ENCODE measurements at places on chromosomes 5 and 9.

DNA sequence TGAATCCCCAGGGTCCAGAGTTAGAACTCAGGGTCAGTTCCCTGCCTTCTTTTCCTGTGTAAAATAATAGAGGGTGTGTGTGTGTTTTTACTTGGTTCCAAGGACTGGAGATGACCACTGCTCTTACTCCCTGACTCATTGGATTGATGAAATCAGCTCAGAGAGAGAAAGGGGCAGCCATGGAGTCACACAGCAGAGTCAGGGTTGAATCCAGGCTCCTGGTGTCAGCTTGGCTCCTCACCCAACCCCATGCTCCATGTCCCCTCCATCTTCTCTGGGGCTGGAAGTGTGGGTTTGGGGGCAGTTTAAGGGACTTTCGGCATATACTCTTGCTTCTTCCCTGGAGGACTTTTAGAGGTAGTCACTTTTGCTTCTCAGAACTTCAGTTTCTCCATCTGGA, 21.6 kb downstream of the DAB2IP start:
- DNase-seq: no peak

DNA sequence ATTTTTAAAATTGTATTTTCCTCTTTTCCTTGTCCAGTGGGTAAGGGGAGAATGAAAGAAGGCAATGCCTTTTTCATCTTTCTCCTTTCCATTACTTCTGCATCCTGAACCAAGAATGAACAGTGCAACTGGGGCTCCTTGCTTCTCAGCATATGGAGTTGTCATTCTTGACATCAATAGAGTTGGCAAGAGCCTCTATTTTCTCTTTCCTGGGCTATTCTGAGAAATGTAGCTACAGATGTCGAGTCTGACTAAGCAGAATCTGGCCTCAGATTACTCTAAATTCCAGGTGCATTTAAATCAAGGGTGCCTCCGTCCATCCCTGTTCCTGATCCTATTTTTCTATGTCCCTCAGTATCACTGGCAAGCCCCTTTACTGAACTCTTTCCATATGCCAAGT, 244.8 kb downstream of the GLIS3 start:
- no peak for DNase-seq

DNA sequence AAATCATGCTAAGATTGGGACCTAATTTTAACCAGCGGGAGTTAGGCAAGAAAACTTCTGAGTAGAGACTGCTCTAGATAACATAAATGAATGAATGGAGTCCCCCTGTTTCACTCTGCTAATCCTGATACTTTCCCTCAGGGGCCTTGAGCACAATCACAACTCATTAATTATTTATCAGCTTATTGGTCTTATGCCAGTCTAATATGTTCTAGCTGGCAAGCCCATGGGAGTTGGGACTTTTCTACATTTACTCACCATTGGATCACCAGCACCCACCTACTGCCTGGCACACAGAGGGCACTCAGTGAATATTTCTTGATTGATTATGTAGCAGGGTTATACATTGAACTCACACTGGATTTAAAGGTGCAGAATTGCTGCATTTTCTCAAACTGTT, 13.5 kb upstream of the TMED7 start:
- DNase-seq: no peak

DNA sequence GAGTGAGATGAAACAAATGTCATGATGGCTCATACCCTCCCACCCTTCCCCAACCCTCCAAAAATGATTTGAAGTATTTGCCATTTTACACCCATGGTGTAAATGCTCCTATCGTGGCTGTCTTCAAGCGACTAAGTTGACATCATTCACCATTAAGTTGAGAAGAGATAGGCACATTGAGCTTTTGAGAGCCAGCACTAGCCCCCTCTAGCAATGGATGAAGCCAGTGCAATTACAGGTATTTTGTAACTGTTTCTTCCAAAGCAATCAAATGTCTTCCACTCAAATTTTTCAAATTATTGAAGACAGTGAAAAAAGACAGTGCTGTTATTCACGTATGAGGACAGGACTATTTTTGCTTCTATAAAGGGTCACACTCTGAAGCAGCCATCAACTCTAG, 371.5 kb upstream of the KLF4 start:
- DNase-seq: no peak

DNA sequence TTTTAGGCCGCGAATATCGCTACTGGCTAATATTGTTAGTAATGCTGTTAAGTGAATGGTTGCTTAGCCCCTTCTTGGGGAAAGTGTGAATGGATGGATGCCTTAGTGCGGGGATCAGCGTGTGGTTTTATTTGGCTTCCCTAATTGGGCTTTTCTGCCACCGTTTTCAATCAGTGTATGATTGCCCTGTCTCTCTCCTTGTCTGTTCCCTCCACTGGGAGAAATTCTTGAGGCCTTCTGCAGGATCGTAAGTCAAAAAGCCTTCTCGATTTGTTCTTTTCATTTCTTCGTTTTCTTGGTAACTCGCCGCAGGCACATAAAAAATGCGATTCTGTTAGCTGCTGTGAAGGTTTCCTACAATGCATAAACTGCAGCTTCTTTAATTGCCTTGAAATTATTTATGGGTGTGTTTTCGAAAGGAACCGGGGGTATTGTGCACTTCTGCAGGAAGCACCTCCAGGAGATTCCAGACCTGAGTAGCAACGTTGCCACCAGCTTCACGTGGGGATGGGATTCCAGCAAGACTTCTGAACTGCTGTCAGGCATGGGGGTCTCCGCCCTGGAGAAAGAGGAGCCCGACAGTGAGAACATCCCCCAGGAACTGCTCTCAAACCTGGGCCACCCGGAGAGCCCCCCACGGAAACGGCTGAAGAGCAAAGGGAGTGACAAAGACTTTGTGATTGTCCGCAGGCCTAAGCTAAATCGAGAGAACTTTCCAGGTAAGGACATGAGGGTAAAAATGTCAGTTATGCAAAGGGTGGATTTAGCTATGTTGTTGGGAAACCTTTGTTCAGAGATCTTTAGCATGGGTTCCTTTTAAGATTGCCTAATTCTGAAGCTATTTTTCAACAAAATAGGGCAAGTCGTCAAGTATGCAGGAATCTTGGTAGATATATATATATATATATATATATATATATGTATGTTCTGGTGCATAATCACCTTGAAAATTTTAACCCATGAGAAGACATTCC, 700 bp downstream of the SKP2 start:
- no peak for DNase-seq

DNA sequence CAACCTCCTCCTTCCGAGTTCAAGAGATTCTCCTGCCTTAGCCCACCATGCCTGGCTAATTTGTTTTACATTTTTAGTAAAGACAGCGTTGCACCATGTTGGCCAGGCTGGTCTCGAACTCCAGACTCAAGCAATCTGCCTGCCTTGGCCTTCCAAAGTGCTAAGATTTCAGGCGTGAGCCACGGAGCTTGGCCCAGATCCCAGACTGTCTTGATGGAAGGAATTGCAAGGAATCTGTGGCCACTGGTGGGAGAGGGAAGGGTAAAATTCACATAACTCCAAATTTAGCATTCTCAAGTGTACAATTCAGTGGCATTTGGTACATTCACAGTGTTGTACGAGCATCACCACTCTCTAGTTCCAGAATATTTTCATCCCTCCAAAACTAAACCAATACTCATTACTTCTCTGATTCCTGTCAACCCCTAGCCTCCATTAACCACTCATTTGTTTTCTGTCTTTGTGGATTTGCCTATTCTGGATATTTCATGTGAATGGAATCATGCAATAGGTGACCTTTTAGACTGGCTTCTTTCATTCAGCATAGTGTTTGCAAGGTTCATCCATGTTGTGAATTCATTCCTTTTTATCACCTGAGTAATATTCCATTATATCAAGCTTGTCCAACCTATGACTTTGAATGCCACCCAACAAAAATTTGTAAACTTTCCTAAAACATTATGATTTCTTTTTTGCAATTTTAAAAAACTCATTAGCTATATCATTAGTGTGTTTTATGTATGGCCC, 8.9 kb upstream of the MYO10 start:
- DNase-seq: no peak

GRCh38 chr5:153459051-153459743, 31.3 kb upstream of the GRIA1 start:
- DNase-seq: no peak

GRCh38 chr5:86461169-86461956, 156.4 kb upstream of the COX7C start:
- no peak for DNase-seq

DNA sequence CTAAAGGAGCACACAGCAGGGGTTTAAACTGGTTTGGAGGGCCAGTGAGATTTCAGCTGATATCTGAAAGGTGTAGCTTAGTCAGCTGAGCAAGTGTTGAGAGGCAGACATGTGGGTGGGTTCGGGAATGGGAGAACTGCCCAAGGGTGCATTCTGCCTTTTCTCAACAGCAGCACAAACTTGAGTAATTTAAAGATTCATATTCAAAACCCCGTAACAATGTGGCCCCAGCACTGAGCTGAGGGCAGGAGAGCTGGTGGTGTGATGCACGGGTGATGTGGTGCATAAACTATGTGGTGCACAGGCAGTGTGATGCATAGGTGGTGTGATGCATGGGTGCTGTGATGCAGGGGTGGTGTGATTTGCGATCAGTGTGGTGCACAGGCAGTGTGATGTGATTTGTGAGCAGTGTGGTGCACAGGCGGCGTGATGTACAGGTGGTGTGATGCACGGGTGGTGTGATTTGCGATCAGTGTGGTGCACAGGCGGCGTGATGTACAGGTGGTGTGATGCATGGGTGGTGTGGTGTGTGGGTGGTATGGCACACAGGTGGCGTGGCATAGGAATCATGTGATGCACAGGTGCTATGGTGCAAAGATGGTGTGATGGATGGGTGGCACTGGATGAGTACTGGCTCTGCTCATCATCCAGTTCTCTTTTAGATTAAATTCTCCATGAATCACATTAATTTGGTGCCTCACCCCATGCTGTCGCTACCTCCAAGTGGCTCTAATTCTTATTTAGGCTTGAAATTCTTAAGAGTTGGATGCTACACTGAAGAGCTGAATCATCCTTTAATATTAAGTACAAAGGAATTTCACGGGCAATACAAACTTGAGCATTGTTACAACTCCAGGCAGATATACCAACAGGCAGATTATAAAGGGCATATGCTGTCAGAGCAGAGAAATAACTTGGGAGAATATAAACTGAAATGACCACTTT, 53.6 kb downstream of the DAP start:
- DNase-seq: no peak

DNA sequence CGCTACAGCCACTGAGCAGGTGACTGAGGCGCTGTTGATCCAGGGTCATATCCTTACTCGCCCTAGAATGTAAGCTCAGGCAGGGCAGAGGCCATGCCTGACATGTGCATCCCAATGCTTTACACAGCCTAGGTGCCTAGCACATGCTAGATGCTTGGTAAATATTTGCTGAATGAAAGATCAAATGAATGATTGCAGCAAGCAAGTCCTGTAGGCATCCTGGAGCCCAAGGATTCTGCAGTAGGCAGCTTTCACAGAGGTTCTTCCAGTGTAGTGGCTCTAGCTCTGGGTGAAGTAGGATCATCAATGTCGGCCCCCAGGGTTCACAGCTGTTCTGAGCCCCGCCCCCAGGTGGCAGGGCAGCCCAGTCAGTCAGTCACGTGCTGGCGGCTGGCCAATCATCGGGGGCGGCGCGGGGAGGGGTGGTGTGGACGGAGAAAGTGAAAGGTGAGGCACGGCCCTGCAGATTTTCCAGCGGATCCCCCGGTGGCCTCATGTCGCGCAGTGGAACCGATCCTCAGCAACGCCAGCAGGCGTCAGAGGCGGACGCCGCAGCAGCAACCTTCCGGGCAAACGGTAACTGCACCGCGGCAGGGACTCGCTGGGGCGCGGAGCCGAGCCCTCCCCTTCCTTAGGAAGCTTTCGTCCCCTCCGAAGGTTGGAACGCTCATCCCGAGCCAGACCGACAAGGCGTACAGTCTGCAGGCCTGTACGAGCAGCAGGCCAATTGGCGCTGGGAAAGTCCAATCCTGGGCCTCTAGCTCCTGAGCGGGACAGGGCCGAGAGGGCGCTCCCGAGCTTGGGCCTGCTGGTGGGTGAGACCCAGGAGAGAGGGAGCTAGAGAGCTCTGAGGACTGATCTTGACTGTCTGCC, at the start of gene GALT:
Gene GALT, plus strand, starts transcription at position 465 of the 873 bp plus-strand sequence. Its CDS starts 30 bp downstream, at position 495.
- DNase-seq: peak; percentile 96

DNA sequence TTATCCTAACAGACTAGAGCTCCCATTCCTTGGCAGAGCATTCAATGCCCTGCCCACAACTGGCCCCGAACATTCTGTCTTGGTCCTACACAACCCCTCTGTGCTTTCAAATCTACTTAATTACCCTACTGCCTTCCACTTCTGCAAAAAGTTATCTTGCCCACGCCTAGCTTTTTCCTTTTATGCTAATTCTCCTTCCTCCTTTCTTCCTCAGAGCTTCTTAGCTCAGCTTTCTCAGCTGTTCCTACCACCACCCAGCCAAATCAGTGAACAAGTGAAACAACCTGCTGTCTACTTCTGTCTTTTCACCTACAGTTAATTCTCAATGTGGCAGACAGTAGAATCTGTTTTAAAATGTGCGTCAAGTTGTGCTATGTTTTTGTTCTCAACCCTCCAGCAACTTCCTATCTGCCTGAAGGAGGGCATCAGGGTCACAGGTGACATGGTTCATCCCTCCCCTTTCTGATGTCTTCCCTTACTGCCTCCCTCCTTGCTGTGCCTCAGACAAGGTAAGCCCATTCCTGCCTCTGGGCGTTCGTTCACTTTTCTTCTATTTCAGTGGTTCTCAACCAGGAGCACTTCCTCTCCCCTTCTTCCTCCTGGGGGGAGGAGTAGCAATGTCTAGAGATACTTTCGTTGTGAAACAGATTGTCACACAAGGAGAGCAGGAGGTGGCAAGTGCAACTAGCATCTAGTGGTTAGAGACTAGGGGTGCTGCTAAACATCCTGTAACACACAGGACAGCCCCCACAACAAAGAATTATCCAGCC, 1.3 kb upstream of the REEP5 start:
- DNase-seq: peak; percentile 72

DNA sequence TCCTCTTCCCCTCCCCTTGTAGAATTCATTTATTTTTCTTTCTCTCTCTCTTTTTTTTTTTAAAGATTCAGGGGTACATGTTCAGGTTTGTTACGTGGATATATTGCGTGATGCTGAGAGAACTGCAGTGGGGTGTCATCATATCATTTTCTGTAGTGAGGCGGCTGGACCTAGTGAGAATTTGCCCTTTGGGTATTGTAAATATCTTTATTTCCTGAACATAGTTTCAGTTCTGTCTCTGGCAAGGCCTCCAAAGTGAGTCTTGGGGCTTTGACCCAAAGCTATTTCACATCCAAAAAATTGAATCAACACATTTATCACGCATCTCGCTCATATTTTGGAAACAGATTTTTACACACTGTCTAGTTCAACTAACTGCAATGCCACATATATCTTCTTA, 25.4 kb upstream of the MYOT start:
- DNase-seq: no peak

- DNase-seq: no peak
Measured at GRCh38 chr9:4293293-4293941, 6.5 kb downstream of the GLIS3 start.

DNA sequence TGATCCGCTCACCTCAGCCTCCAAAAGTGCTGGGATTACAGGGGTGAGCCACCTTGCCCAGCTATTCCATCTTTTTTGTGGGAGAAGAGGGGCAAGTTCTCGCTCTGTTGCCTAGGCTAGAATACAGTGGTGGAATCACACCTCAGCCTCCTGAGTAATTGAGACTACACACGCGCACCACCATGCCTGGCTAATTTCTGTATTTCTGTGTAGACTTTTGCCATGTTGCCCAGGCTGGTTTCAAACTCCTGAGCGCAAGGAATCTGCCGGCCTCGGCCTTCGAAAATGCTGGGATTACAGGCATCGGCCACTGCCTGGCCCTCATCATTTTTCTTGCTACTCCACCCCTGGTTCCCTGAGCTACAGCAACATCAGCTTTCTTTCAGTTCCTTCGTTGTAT, 2.8 kb upstream of the NOL6 start:
- DNase-seq: no peak

Data from KBM-7 (cell line).